ENCODE measurements at places on chromosomes 13 and 19.

DNA sequence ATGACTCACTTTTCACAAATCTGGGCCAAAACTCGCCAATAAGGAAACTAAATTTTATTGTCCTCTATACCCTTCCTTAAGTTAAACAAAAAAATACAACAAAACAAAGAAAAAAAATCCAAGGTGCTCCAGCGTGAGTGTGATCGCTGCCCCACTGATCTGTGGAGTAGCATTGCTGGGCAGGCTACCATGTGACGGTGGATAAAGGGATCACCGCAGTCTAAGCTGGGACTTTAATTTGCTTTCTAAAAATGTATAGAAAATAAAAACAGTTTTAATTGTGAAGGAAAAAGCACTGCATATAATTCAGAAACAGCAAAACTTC lies 92.9 kb downstream of the FLT1 start:
- DNase-seq, result no peak

DNA sequence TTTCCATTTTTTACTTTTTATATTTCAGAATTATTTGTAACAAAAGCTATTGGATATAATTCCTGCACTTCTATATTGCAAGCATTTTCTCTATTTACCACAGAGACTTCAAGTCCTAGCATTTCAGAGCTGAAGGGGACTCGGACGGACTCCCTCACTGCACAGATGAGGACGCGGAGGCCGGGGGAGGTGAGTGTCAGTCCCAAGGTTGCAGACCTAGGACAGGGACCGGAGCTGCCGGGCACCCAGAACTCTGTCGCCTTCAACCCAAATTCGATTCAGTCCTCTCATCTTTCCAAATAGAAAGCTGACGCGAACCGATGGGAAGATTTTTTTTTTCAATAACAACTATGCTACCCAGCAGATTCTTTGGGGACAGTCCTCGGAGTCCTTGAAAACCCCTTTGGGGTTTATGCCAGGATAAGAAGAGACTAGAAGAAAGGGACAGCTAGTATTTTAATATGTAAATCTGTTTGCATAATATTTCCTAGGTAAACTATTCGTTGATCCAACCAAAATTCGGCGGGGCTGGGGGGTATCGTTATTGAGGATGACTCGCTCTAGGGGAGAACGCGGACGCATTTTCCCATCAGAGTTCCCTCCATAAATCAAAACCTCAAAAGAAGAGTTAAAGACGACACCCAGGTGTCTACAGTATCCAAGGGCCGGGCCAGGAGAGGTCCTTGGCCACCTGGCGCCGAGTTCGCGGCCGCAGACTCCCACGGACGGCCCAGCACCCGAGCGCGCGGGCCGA lies 803 bp downstream of the FLT3 start:
- no peak for DNase-seq

DNA sequence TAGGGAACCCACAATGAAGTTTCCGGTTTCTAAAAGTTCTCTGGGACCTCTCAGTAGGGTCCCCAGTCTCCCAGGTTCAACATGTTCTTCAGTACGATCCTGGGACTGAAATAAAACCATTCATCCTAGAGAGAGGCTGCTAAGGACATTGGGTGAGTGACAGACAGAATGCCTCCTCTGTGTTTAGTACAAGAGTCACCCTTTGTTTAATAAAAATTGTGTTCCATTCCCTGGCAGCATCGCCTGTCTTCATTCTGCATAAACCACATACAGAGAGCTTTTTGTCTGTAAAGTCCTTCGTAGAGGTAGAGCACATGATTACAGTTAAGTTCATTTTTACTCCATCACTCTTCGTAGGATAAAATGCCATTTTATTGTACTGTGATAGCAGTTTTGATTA lies 95.3 kb upstream of the GPR12 start:
- no peak for DNase-seq

DNA sequence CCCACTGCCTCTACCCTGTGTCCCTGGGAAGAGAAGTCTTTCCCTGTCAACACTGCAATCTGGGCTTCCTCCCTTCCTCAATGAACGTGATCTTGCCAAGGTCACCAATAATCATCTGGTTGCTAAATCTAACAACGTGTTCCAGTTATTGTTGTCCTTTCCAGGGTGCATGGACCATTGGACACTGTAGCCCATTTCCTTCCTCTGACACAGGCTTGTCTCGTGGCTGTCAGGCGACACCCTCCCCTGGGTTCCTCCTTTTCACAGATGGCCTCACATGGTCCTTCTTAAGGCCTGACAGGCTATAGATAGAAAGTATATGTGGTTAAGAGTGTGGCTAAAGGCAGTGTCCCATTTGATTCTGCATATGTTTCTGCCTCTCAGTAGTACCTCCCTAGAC lies 67.7 kb upstream of the STARD13 start:
- no peak for DNase-seq

GRCh38 chr19:21158523-21159135 lies 16.8 kb downstream of the ZNF431 start:
- DNase-seq, result no peak

DNA sequence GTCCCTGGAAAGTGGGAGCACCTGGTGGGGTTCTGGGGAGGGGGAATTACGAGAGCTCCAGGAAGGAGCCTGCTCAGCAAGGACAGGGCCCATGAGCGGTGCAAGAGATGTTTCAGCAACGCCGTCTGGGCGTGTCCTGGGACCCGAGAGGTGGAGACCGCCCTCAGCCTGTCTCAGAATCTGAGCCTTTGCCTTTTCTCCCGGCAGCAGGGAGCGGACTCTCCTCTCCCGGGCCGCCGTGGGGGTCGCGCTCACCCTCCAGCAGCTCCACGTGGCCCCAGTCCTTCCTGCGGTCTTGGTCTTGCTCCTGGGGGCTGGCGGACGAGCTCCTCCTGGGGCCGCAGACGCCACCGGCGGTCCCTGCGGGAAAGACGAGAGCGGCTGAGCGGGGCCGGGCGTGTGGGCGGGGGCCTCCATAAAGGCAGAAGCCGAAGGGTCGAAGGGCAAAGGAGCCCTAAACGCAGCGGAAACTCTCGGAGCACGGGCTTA lies 714 bp downstream of the POLRMT start:
- no peak for DNase-seq

GRCh38 chr13:46982856-46983582 lies 86.2 kb upstream of the HTR2A start:
- DNase-seq, result no peak

DNA sequence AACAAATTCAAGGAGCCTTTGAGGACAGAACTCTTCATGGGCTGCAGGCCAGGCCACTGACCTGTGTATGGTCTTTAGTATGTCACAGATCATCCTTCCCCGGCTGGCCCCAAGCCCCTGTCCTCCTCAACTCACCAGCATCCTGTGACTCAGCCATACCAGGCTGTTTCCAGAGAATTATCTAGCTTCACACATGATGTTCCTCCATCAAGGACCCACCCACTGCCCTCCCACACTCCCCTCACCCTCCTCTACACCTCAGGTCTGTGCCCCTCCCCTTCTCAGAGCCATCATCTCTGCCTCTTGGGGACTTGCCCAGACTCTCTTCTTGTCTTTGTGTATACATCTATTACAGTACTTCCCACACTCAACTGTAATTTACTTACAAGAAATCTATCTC lies 14.7 kb downstream of the DCT start:
- DNase-seq, result peak; percentile 31

GRCh38 chr19:29571181-29571580 lies 34.9 kb upstream of the POP4 start:
- DNase-seq, result no peak

GRCh38 chr19:18292810-18293641 lies 11.6 kb upstream of the JUND start:
- DNase-seq, result no peak

DNA sequence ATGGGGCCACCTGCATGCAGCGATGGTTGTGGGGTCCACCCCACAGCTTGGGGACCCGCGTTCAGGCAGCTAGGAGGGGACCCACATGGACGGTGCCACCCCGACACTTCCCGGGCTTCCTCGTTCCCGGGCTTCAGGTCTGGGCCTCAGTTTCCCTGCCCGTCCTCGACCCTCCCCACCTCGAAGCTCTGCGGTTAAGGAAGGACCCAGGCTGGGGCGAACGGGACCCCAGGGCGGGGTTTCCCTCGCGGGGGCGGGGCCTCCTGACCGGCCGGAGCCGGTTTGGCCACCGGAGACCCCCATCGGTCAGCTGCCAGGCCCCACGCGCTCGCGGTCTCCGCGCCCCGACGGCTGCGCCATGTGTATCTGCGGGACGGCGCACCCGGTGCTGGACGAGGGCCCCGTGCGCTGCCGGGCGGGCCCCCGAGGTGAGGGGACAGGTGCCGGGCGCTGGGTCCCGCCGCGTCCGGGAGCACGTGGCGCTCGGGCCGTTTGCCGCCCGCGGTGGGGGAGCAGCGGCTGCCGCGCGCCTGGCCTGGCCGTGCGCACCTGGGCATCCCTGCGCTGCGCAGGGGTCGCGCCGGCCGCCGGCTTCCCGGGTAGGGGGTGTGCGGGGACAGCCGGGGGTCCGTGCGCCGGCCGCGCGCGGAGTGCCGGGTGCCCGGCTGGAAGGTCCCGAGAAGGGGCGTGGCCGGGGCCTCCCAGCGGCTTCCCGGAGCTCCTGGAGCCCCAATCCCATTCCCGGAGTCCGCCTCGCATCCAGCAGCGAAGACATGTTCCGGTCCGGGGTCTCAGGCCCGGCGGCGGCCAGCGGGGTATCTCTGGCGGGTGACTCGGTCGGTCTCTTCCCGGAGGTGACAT lies 4.2 kb downstream of the ARHGAP45 start:
- DNase-seq, result no peak

GRCh38 chr19:29477831-29478577 lies 47.8 kb upstream of the VSTM2B start:
- no peak for DNase-seq

GRCh38 chr19:48624067-48624594 lies 4.8 kb downstream of the SPHK2 start:
- peak; percentile 86 for DNase-seq

Data from stimulated activated CD8-positive, alpha-beta memory T cell treated with anti-CD3 and anti-CD28 coated beads, Interleukin-4, amount 100 ng/mL, for 4 hours (primary cell).